ENCODE measurements at places on chromosomes 13 and 19.

GRCh38 chr19:21094347-21095025 is 12.5 kb downstream of the ZNF714 start:
- no peak for DNase-seq

- no peak for DNase-seq
Measured at GRCh38 chr13:27052551-27053208, 118.9 kb downstream of the USP12 start.

DNA sequence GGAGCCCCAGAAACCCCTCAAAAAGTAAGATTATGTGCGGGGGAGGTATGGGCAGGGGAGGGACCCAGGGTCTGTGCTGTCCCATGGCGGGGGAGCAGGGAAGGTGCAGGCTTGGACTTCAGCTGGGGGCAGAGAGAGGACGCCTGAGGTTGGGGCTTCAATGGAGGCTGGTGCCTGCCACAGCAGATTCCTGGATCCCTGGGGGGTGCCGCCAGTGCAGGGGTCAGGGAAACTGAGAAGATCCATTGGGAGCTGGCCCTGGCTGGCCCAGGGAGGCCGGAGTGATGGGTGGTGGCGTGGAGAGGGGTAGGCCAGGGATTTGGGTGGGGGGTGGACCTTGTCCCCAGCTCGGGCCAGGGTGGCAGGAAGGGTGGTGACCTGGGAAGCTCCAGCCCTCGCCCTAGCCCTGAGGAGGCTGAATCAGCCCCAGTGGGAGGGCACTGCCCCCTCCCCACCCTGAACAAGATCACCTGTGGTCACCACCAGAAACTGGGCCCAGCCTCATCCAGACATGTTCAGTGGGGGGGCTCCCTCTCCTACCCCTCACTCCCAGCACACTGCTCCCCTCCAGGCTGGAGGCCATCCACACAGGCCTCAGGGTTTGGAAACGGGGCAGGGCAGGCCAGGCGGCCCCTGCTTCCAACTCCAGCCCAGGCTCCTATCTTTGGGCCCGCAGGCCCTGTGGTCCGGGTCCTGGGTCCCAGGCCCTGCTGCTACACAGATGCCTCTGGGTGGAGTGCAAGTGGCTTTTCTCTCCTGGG is 1.4 kb downstream of the NKPD1 start:
- DNase-seq, result no peak

- DNase-seq, result no peak
Measured at GRCh38 chr19:14081797-14082674, 3.5 kb downstream of the C19orf67 start.

DNA sequence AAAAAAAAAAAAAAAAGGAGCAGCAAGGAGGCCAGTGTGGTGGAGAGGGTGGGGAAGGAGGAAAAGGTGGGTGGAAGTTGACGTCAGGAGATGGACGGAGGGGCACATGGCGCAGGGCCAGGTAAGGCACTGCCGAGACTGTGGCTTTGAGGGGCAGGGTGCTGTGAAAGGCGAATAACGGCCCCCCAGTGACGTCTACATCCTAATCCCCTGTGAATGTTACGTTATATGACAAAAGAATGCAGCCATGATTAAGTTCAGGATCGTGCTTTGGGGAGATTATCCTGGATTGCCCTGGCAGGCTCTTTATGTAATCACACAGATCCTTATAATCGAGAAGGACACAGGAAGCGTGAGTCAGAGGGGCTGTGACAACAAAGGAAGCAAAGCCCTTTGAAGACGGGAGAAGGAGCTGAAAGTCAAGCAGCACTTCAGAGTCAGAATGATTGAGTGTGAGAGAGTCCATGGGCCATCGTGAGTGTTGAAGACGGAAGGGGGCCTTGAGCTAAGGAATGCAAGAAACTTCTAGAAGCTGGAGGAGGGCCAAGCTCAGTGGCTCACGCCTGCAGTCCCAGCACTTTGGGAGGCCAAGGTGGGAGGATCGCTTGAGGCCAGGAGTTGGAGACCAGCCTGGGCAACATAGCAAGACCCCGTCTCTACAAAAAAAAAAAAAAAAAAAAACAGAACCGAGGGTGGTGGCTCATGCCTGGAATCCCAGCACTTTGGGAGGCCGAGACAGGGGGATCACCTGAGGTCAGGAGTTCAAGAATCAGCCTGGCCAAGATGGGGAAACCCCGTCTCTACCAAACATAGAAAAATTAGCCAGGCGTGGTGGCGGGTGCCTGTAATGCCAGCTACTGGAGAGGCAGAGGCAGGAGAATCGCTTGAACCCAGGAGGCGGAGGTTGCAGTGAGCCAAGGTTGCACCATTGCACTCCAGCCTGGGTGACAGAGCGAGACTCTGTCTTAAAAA is 13.8 kb upstream of the CEACAM16 start:
- no peak for DNase-seq

DNA sequence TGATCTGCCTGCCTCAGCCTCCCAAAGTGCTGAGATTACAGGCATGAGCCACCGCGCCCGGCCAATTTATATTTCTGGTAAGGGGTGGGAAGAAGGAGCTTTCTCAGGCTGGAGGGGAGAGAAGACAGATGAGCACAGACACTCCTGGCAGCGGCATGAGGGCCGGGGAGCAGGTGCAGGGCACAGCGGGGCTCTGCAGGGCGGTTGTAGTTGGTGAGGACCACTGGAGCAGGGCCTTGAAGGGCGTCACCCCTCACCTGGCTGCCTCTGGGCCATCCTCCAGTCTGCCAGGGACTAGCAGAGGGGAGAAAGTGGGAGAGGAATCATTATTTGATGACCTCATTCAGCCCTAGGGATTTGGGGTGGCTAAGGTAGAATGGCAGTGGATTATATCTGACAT is 8.6 kb upstream of the CSNK1G2 start:
- no peak for DNase-seq

- DNase-seq, result no peak
Measured at GRCh38 chr19:2524840-2525723, 49.2 kb downstream of the GADD45B start.

- DNase-seq, result peak; percentile 97
Measured at GRCh38 chr19:29605653-29606419, at the start of gene POP4. TSS of gene POP4 (plus strand) at chr19:29606283. CDS start at chr19:29606319, 36 bp downstream.

DNA sequence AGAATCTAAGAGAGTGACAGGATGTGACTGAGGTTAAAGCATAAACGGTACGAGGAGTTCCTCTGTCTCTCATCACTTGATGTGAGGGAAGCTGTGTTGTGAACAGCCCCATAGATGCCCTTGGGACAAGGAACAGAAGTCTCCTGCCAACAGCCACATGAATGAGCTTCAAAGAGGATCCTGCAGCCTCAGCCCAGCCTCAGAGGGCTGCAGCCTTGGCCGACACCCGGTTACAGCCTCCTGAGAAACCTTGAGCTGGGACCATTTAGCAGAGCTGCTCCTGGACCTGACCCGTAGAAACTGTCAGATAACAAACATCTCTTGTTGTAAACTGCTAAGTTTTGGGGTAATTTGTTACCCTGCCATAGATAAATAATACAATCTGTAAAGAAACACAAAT is 54.2 kb downstream of the CCNE1 start:
- no peak for DNase-seq

DNA sequence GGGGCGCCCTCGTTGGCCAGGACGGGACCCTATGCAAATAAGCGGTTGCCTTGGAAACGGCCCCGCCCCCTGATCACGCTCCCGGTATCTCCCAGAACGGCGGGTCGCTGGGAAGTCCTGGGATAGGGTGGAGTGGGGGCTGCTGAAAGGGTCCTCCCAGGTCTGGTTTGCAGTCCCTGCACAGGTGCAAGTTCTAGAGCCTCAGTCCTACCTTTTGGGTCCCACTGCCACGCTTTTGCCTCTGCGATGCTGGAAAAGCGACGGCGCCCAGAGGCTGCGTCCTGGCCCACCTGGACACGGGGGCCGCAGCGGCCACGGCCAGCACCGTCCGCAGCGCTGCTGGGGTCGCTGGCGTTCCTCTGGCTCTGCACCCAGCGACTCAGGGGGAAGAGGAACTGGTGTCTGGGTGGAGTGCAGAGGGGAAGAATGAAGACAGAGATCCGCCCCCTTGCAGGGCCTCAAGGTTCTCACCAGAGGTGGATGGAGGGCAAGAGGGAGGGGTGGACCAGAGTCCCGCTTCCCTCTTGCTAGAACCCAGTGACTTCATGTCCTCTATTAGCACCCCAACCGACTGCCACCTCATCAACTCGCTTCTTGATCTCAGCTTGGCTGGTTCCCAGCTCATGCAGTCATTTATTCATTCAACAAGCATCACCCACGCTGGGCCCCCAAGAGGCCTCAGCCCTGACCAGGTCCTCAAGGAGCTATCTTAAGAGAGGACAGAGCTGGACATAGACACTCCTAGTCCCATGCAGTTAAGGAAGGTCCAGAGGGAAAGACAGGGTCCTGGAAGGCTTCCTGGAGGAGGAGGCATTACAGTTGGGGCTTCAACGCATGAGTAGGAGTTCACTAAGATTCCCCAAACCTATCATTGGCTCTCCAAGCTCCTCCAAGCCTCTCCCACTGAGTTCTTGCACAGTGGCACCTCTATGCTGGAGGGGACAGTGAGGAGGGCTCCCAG is at the start of gene LRRC25:
TSS of gene LRRC25 (minus strand) at position 381 of the 961 bp plus-strand sequence. CDS start 659 bp downstream, outside the sequence.
- no peak for DNase-seq

GRCh38 chr13:92196591-92197256 is 798.3 kb downstream of the GPC5 start:
- DNase-seq, result no peak

DNA sequence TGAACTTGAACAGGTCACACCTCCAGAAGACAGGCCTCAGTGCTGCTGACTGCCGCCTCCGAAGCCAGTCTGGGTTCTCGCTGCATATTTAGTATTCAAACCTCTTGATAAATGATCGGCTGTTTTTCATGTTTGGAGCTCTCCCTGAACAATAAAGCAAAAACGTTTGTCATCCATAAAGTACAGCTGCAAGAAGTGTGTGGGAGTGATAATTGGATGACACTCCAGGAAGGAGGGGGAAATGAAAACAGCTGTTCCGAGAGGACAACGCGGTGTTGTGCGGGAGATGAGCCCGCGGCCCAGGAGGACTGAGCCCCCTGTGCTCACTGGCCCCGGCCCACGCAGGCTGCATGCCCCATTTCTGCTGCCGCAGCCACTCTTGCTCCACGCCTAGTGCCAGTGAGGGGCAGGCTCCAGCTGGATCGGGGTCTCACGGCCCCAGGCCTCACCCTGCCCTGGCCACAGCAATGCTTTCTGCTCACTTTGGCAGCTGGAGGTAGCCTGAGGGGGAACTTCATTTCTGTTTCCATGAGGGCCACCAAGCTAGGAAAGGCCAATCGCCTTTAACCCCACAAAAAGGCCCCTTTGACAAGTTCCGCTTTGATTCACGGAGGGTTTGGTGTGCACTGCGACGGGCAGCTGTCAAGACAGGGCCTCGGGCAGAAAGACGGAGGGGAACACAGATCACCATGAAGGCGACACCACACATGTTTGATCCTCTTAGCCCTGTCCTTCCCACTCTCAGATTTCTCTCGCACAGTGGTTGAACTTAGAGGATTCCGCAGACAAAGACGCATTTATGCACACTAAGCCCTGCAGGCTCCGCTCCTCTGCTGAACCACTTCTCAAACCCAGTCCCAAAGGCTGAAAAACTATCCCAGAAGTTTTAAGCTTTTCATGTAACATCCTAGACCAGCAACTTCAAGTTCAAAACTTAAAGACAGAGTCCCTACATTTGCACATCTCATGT is 537.6 kb downstream of the EFNB2 start:
- DNase-seq, result no peak

DNA sequence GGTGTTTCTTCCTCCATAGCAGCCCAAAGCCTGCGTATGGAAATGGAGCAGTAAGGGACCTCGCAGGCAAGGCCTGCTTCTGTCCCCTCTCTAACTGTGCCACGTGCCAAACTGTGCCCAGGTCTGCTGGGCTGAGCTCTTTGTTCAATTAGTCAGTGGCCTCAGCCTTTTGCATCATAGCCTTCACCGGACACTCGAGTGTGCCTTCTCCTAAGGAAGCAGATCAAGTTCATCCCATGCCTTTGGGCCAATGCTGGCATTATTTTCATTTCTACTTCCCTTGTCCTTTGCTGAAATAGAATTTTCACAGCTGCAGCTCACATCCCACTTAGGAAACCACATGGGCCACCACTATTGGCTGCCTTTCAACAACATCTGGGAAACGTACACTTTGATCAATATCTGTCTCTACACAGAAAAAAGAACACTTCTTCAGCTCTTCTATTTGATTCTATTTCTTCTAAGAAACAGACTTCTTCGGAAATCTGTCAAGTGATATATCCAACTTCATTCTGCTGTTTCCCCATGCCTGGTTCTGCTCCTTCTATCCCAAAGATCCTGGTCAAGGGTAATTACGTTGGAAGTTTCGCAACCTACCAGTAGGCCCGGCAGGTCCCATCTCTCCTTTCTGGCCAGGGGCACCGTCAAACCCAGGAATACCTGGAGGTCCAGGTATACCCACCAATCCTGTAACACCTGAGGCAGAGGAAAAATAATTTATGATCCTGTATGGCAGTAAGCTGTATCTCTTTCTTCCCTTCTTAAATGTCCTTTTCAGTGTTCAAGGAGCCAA is 143.9 kb downstream of the COL4A1 start:
- DNase-seq, result no peak

GRCh38 chr19:46992699-46993535 is 26.7 kb upstream of the NPAS1 start:
- DNase-seq, result no peak

DNA sequence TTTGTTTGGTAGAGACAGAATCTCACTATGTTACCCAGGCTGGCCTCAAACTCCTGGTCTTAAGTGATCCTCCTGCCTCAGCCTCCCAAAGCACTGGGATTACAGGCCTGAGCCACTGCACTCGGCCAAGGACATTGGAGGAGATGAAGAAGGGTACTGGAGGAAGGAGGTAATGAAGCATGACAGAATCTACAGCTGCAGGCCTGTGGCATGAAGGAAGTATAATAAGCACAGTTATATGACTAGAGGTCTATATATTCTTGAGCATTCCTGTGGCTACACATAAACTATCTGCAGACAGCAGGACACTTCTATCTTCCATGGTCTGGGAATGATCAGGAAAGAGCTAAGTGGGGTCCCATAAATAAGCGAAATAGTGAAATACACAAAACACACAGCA is 18.2 kb downstream of the ZNF565 start:
- DNase-seq, result no peak

GRCh38 chr13:46668931-46669525 is 116.1 kb downstream of the LRCH1 start:
- no peak for DNase-seq

DNA sequence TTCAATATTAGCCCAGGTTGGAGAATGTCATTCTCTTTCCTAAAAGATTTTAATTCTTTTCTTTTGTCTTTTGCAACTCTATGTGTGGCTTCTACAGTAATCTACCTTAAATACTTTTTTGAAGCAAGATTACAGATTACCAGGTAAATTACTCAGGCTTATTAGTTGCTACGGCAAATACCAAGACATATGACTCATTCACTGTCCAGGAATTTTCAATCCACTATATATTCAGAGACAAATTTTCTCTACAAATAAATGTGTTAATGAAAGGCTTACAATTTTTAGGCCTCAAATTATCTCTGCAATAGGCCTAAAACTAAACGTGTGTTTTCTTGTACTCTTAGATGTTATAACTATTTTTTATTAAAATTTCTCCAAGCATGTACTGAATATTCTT is 631.3 kb downstream of the DIAPH3 start:
- DNase-seq, result no peak

Data from GM19239 (cell line).